ENCODE measurements at places on chromosomes 3 and 15.
A peak's percentile ranks its signal among the peaks of the same experiment; 100 is the strongest.

- DNase-seq = no peak
Observed at GRCh38 chr15:30984542-30984941, 6.9 kb downstream of the MTMR10 start.

GRCh38 chr3:133294253-133294652 is 105.6 kb upstream of the BFSP2 start:
- no peak for DNase-seq

DNA sequence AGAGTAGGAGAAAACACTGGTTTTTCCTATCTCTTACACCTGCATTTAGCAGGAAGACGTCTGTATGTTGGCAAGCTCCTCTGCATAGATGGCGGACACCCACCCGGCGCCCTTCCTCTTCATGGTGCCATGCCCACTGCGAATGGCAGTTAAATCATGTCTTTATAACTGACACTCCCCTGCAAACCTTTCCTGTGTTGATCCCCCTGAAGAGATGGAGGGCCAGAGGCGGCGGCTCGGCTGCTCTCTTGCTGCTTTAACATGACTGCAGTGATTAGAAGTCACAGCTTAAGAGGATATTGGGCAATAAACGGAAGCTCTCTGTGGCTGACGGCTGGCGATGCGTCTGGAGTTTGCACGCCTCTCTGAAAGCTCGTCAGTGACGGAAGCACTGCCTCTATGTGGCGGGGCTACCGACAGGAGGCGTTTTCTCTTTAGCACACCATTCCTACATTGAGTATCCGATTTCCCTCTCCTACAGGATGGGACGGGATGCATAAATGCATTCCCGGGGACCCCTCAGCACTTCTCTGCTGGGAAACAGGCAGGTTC is 25.5 kb upstream of the SNRPA1 start:
- peak; percentile 84 for DNase-seq

DNA sequence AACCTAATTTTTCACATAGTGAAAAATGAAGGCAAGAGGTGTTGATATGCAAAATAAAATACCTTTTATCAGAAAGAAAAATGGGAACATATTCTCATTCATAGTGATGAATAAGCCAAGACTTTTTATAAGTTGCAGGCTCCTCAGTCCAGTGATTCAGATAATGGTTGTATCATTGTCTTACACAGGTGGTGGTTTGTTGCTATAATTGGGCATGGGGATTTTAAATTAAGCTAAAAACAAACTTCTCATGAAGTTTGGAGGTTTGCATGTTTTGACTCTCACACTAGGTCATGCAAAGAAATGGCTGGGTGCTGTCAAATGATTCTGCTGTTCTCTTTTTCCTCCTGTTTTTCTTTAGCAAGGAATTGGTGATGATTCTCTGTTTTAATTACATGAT is 60.8 kb upstream of the SKIL start:
- DNase-seq = no peak

- DNase-seq = no peak
Observed at GRCh38 chr3:62922326-62922725, 47.1 kb upstream of the CADPS start.

- no peak for DNase-seq
Observed at GRCh38 chr3:188064831-188065493, 89.0 kb upstream of the LPP start.

DNA sequence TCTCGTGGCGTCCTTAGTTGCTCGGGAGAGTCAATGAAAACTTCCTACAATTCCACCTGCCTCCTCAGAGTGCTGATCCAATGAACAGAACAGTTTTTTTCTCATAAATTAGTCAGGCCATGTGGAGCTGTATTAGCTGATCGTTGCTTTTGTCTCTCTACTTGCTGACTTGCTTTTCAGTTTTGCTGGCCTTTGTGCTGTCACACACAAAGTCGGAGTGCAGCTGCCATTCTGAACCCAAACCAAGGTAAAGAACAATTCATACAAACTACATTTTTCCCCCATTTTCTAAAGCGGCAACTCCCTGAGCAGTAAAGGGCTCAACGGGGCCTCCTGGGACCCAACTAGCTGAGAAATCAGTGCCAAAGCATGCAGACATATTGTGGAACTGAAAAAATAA is 43.1 kb downstream of the MEIS2 start:
- DNase-seq = no peak

- no peak for DNase-seq
Observed at GRCh38 chr3:164460851-164461250, 617.4 kb downstream of the SI start.
